ENCODE measurements at places on chromosomes 12 and 14.

DNA sequence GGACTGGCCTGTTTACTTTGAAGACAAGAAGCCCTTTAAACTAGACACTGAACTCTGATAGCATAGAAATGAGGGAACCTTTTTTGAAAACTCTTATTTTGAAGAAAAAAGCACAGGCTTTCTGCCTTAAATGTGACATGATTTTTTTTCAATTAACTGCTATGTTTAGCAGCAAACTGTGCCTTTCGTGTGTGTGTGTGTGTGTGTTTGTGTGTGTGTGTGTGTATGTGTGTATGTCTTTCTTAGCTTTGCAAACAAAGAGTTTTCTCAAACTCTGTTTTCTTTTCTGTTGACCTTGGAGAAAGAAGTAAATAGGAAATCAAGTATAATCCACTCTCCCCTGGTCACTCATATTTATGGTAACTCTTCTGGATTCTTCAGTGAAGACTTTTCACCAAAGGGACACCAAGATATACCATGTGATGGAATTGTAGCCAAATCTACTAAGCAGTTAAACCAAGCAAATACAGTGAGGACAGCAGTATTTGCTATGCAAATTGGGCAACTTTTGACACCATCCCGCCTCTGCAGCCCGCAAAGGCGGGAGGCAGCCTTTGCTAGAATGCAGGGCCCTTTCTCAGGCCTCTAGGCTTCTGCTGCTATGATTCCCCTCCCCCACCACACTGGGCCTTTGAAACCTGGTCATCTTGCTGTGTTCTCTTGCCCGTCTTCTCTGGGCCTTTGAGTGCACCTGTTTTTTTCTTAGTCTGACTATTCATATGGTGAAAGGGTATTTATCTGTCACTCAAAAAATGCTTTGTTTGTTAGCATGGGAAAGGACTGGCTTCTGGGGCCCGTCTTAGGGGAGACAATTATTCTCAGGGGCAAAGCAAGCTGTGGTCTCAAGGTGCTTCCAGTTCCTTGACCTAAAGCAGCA is 107.9 kb downstream of the MYRFL start:
- no peak for DNase-seq

DNA sequence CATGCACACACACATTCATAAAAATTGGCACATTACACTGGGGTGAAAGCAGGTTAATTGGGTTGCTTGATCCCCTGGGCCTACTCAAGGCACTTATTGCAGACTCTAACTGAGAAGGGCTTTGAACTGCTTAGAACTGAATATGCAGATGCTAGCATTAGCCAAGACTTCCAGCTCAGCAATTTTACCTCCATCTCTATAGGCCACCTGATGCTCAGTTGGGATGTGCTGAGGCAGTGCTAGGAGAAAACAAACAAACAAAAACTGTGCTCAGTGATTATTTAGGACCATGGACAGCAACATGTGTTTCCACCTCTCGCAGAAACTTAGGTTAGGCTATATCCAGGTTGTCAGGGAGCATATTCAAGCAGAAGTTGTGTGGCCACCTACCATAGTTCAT is 124.8 kb upstream of the WSCD2 start:
- no peak for DNase-seq

GRCh38 chr12:78559416-78559815 is 305.2 kb upstream of the SYT1 start:
- no peak for DNase-seq

DNA sequence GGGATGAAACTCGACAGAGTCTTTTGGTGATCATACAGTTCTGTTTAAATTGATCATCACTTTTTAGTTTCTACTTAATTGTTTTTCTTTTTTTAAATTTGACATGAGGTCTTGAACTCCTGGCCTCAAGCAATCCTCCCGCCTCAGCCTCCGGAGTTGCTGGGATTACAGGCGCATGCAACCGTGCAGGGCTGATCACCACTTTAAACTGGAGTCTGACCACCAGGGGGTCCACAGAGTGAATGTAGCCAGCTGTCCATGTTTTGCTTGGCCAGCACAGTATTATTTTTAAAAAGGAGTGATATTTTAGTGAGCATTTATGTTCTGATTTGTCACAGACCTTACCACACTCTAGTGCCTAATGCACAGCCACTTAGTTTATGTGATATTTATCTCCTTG is 10.7 kb downstream of the DAAM1 start:
- DNase-seq = no peak

DNA sequence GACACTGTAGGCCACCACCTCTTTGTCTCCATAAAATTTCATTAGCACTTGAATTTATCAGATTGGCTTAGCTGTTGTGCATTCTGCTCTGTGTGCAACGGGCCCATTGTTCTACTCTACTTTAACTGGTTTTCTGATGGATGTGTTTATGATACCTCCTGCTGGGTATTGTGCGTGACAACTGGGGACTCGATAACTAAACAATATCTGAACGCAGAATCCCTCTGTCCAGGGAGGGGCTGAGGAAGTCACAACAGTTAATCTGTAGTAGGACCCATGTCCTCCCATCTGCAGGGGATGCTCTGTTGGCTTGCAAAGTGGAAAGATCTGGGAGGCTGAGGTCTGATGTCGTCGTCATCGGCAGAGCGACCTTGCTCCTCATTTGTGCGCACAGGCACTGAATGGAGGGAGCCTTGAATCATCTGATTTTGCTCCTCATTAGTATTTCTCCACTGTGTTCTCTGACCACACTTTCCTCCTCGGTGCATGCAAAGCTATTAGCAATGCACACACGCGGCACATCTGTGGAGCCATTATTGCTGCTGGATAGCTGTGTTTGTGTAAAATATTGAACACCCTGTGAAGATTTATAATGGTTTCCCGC is 422.5 kb downstream of the NRXN3 start:
- DNase-seq = no peak

- no peak for DNase-seq
Observed at GRCh38 chr14:26597071-26597588, 703 bp downstream of the NOVA1 start.

- DNase-seq = no peak
Observed at GRCh38 chr14:60210703-60211102, 38.3 kb upstream of the PPM1A start.

GRCh38 chr12:19922717-19923116 is 445.6 kb upstream of the PDE3A start:
- no peak for DNase-seq
